ENCODE measurements at places on chromosomes 16 and 17.

GRCh38 chr16:77805398-77805797 is 17.0 kb downstream of the VAT1L start:
- DNase-seq, result no peak

DNA sequence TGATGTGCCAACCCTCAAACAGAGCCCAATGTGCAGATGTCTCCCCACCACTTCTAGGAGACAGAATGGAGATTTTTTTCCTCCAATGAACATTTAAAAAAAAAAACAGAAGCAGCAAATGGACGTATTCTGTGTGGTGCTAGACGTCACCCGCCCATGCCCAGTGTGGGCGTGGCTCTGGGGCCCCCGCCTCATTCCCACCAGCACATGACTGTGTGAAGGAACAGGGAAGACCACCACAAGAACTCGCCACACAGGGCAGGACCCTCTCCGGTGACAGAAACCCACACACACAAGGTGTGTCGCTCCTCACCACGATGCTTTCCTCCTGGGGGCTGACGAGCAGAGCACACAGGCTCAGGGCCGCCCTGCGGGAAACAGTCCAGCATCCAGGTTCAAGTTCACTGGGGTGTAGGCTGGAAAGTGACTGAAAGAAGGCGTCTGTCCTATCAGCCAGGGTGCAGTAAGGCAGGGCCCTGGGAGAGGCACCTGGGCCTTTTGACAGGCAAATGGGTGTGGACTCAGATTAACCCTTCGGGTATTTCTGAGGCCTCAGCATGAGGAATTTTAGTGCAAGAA is 53.5 kb downstream of the KLHDC4 start:
- DNase-seq, result no peak

- no peak for DNase-seq
Observed at GRCh38 chr16:28821874-28822519, 802 bp upstream of the ATXN2L start.

GRCh38 chr16:86567701-86568581 is 1.3 kb downstream of the FOXC2 start:
- DNase-seq, result no peak

- DNase-seq, result no peak
Observed at GRCh38 chr16:64621616-64622015, 500.2 kb downstream of the CDH11 start.

DNA sequence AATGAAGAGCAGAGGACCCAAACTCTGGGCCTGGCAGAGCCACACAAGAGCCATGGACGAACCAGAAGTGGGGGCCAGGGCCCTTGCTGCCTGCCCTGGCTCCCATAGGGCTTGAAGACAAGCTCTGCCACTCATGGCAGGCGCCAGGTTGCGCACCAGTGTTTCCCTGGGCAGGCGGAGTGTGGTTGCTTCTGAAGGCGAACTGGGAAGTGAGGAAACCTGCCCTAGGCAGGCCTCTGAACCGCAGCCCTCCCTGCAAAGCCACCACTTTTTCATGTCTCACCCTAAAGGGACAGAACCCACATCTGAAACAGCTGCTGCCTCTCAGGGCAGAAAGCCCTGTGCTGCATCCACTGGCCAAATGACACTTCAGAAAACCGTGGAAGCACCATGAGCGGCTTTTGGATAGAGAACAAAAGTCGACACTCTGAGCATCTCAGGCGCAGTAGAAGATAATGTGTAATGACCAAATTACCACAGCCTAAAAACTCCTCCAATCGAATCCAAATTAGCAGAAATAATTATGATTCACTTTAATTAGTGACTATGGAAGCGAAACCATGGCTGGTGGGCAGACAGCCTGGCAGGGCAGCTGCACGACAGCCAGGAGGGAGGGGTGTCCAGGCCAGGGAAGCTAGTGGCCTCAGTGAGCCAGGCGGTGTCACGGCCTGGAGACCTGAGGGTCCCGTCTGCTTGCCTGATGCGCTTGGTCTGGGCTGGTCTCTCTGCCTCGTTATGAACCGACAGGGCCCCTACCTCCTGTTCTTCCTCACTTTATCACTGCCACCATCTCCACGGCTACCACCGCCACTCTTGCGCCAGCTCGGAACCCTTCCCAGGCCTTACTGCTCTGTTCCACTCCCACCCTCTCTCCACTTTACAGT is 59.1 kb downstream of the PRMT7 start:
- no peak for DNase-seq

DNA sequence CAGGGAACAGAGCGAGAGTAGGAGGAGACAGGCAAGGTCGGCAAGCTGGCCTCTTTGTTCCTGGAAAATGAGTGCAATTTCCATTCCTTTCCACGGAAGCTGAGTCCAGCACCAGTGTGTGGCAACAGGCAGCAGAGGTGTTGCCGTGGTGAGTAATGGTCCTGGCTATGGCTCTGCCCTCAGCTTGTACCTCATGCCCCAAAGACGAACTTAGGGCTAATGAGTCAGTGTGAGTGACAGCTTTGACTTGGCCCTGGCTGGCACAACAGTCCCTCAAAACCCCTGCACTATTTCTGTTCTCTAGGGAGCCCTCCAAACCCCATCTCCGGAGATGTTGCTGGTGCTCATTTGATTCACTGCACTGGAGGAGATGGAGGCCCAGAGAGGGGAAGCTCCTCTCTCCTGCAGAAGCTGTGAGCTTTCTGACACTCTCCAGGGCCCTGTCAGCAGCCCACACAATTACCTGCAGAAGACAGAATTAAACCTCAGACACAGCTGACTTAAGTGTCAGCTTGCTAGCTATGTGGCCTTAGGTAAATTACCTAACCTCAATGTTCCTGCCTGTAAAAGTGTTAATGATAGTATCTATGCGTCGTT is 129.9 kb downstream of the TMEM132E start:
- no peak for DNase-seq

DNA sequence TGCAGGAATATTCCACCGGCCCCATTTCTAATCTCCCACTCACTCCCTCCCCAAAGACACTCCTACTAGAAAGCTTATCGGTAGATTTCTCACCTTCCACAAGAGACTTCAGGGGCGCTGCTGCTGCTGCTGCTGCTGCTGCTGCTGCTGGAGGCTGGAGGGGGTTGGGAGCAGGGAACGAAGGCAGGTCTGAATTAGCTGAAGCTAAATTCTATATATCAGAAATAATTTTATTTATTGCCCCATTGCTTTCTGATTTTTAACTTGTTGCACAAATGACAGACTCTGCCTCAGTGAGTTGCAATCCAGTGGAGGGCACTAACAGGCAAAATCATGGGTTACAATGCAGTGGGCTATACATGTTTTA is 25.8 kb upstream of the HLF start:
- DNase-seq, result peak; percentile 59

GRCh38 chr17:43846221-43846712 is 709 bp upstream of the CD300LG start:
- DNase-seq, result no peak

GRCh38 chr16:9929313-9929712 is 252.9 kb downstream of the GRIN2A start:
- no peak for DNase-seq

DNA sequence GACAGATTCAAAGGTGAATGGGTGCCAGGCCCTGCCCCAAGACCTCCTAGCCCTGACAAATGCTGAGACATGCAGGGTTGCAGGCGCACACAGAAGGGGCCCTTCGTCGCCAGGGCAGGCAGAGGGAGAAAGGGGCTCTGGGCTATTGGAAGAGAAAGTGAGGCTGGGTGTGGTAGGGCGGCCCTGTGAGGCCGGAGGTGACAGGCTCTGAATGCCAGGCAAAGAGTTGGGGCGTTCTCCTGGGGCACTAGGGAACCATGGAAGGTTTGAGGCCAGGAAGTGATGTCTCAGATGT is 26.4 kb upstream of the NXPH3 start:
- DNase-seq, result no peak

DNA sequence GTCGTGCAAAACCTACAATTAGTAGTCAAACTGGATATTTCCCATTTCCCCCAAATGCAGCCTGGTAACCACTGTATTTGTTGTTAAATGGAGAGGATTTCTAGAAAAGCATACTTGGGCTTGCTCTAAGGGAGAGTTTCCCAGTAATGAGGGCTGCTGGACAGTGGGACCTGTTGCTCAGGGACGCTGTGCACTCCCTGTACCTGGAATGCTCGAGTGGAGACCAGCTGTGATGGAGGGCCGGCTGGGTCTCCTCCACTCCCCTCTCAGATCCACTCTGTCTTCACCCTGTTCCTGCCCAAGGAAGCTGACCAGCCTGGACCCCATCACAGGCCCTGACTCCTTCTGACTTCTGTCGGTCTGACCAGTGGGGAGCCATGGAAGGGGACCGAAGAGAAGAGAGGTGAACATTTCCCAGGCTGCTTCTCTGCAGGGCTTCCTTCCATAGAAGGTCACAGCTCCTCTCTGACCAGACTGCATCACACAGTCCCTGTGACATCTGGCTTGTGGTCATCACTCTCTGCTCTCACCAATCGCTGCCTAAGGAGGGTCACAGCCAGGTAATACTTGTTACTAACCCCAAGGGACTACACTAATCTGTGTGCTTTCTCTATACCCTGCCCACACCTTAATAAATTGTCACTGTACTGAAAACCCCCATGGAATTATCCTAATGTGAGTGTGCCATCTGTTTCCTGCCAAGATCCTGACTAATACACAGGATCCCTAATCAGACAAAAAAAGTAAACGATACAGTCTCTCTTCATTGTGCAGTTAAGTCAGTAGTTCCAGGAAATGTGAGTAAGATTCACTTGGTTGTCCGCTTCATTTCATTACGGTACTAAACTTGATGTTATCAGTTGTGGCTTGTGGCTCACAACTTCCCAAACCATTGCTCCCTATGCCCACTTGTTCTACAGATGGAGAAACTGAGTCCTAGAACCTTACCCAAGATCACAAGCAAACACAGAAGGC is 102.4 kb downstream of the CCT6B start:
- DNase-seq, result no peak

- peak; percentile 8 for DNase-seq
Observed at GRCh38 chr16:62225675-62226074, 189.4 kb upstream of the CDH8 start.

- no peak for DNase-seq
Observed at GRCh38 chr17:77279448-77280303, 138.9 kb downstream of the SEC14L1 start.

GRCh38 chr16:58582133-58582532 is 47.5 kb downstream of the CNOT1 start:
- DNase-seq, result no peak

DNA sequence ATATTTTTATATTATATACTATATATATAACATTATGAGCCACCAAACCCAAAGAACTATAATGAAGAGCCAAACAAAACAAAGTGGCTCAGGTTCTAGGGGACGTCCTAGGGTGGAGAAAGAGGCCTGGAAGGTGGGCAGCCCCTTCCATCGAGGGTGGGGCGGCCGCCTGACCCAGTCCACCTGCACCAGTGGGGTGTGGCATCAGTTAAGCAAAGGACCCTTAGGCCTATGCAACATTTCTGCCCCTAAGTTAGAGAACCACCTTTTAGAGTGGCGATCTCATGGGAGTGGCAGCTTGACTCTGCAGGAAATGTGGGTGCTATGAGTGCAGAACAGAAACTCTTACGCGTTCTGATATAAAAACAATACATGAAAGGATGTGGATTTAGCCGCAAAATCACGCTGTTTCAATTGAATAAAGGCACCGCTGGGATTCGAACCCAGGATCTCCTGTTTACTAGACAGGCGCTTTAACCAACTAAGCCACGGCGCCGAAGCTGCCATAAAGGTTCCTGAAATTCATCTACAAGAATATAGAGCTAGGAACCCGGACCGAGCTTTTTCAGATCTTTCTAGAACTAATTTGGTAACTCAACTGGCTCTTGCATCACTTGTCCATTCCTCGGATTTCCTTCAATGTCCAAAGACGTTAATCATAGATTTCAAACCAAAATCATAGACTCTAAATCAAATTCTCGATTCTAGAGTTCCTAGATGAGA is 15.6 kb upstream of the AURKB start:
- DNase-seq, result no peak

DNA sequence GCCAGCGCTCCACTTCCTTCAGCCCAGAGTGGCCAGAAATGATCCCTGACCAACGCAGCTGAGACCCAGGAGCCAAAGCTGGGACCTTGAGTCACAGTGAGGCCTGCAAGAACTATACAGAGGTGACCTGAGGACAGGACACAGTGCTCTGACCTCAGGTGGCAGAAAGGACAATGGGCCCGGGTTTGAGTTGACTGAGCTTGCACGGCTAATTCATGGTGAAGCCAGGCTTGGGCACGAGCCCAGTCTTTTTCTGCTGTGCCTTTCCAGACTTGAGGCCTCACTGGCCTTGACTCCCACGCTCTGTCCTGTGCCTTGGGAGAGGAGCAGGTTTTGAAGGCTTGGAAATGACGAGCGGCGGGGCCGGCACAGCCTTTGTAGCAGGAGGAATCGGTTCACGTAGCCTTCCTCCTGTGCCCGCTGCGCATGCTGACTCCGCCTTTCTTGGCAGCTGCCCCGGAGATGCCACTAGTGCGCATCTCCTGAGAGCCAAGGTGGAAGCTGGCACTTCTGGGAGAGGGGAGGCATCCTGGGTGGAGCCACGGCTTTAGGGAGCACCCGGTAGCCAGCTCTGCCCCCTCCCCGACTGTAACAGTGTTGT is 34.9 kb downstream of the NDEL1 start:
- peak; percentile 18 for DNase-seq

GRCh38 chr16:11036868-11037410 is 92.6 kb downstream of the CLEC16A start:
- no peak for DNase-seq

DNA sequence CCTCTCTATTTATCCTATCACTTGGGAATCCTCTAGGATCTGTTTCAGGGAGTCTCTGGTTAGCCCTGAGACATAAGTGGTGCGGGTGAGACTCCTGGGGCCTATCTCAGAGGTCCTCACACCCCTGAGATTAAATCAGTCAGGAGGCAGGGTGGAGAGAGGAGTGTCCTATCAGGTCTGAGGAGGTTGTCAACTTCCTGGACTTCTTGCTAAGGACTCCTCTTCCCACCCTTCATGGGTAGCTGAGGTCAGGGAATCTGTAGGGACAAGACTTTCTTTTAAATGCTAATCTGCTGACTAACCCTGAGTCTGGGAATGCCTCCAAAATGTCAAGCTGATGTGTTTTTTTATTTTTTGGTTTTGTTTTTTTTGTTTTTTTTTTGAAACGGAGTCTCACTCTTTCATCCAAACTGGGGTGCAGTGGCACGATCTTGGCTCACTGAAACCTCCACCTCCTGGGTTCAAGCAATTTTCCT is 6.6 kb upstream of the ARMC5 start:
- DNase-seq, result no peak
